Stimulated activated CD8-positive, alpha-beta memory T cell treated with anti-CD3 and anti-CD28 coated beads, Interleukin-7, amount 100 ng/mL, for 4 hours (primary cell): ENCODE measurements at places on chromosomes 2 and 18.
A peak's percentile ranks its signal among the peaks of the same experiment; 100 is the strongest.

DNA sequence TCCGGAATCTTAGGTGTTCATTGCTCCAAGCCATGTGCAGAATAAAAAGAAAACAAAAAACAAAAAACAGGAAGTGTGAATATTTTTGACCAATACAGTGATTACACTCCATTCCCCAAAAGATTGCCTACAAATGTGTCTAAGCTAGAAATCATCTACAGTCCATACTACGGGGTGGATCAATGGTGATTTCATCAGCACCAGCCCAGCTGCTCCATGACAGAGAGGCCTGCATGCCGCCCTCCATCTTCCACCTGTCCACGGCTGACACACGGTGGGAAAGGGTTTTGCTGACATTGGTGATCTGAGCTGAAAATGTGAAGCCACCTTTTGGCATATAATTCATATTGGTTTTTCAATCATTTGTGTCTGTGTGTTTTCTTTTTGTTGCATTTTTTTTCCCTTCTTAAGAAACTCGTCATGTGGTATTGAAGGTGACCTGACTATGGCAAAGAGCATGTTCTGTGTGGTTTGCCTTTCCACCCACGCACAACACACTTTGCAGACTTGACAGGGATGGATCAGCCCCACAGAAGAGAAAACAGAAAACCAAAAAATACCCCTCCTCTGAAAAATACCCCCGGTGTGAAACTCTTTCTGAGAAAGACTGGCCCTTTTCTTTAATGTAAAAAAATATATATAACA is 533.1 kb downstream of the RNF144A start:
- peak; percentile 60 for DNase-seq

GRCh38 chr2:233513953-233514655 is 52.5 kb downstream of the USP40 start:
- DNase-seq: no peak

DNA sequence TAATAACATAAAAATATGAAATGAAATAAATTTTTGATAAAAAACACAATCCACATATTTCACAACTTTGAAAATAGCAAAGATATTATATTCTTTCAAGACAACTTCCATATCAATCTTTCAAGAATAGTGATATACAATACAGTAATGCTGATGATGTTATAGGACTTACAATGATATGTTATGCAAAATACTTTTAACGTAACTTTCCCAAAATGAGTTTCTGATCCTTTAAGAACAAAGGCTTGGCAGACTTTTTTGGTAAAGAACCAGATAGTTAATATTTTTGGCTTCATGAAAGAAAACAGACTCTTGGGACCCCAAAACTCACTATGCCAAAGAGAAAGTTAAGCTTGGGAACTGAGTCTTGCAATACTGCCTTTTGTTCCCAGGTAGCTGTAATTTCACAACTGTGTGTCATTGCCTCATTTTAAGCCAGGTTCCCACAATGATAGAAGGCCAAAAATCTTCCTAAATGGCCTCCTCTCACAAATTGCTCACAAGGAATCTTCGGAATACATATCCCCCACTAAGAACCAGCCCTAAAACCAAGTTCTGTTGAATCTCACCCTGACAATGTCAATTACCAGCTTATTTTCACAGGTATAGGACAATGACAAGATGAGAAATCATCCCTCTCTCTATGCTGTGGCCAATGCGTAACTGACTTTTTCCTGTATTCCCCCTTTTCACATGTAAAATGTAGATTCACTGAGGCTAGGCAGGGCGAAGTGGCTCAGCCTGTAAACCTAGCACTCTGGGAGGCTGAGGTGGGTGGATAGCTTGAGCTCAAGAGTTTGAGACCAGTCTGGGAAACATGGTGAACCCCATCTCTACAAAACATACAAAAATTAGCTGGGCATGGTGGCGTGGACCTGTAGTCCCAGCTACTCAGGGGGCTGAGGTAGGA is 54.8 kb upstream of the STRN start:
- DNase-seq: no peak

- no peak for DNase-seq
Observed at GRCh38 chr2:229443546-229444268, 172.6 kb upstream of the PID1 start.

- DNase-seq: no peak
Observed at GRCh38 chr18:44911773-44912172, 231.1 kb downstream of the SETBP1 start.

- no peak for DNase-seq
Observed at GRCh38 chr2:171688129-171688465, 828 bp downstream of the DYNC1I2 start.

- no peak for DNase-seq
Observed at GRCh38 chr2:189221811-189222467, 42.4 kb upstream of the COL5A2 start.

DNA sequence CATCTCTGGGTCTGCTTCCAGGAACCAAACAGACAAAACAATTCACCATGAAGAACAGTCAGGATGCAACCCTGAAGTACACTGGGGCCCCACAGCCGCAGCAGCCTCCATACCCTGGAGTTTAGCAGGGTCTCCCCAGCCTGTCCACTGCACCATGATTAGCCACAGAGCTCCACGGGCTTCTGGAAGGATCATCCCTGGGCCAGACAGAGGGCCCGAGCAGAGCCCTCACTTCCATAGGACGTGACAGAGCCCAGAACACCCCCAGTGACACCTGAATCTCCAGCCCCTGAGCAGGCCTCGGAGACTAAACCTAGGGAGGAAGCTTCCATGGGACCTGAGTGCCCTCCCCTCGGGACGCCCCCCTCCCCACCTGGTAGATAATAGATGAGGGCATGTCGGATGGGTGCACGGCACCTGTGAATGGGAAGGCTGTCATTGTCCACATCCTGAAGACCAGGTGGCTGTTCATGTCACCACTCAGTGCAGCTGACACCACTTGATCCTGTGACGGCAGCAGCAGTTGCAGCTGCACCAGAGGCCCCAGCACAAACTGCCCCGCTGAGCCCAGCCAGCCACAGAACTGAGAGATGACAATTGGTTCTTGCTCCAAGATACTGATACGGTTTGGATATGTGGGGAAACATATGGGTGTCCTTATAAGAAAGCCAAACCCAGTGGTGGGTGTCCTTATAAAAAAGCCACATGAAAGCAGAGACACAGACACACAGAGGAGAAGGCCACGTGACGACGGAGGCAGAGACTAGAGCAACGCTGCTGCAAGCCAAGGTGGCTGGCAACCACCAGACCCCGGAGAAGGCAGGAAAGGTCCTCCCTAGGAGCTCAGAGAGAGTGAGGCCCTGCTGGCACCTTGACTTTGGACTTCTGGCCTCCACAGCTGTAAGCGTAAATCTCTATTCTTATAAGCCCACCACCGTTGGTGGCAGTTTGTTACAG is 23.2 kb downstream of the KIF1A start:
- DNase-seq: no peak

GRCh38 chr2:130372055-130372832 is 16.4 kb downstream of the PTPN18 start:
- peak; percentile 64 for DNase-seq

DNA sequence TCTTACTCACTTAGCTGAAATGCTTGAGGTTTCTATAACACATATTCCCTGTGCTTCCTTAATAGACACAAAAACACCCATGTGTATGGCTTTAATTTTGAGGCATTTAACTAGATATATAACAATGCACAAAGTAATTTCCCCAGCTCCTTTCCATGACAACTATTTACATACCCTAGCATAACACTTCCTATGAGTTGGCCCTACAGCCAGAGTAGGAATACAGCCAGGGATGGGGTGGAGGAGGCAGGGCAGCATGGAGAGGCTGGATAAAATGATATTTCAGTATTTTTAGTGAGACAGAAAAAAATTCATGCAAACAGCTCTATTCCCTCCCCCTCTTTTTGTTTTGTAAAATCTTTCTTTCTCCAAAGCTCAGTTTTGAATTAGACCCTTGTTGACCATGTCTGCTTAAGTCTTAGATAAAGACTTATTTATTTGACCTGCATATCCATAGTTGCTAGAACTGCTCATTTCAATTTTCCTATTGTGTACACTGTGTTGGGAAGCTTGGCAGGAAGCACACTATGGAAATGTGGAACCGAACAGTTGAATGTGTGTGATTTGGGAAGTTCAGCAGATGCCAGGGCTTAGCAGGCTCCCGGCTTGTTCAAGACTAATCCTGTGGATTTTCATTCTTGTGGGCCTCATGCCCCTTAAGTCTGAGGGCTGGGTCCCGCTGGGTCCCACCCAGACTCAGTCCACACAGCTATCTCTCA is 11.2 kb upstream of the B3GNT2 start:
- no peak for DNase-seq

GRCh38 chr2:138323382-138324067 is 178.0 kb upstream of the SPOPL start:
- DNase-seq: no peak

- no peak for DNase-seq
Observed at GRCh38 chr18:9756271-9756932, 48.3 kb downstream of the RAB31 start.

DNA sequence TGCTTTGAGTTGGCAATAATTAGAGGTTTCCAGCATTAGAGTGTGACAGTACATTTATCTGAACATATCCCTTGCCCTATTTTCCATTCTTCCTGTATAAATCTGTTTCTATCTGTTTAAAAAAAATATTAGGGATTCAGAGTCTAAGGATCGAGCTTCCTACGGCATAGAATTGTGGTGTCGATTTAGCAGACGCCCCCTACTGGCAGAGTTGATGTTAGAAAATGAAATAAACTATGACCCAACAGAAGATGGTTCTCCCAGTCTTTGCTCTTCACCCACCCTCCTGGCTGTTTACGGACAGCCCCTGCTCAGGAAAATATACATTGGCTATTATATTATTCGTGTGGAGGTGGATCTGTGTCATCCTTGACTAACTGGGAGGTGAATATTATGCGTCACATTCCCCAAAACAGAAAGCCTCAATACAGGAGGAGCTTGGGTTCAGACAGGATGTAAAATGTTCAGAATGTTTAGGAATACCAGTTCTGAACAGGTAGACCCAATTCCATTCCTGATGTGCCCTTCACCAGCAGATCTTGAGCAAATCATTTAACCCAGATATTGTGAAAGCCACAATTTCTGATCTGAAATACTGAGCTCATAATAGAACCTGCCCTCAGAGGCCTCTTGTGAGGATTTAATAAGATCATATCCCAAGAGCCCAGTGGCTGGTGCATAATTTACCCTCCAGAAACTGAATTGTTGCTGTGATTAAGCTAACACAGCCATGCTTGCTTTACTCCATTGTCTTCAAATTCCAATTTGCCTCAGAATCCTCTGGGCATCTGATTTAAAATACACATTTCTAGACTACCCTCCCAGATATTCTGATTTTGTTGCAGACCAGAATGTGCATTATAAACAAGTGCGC is 10.8 kb upstream of the ERMN start:
- no peak for DNase-seq

GRCh38 chr2:227406177-227407031 is 18.7 kb upstream of the SCYGR1 start:
- DNase-seq: no peak

DNA sequence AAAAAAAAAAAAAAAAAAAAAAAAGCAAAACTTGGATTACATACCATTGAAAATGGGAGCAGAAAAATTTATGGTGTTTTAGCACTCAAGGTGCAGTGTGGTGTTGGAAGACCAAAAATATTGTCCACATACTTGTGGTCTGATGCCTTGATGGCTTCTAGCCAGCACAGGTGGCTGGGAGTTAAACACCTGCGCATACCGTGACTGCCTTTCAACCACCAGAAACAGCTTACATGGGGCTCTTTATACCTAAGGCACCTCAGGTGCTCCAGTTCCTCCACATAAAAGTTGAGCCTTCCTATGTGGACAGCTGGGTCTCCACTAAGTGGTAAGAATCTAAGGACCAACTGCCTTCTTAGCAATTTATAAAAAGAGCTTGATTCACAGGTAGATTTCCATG is 802.6 kb upstream of the CELF4 start:
- no peak for DNase-seq

DNA sequence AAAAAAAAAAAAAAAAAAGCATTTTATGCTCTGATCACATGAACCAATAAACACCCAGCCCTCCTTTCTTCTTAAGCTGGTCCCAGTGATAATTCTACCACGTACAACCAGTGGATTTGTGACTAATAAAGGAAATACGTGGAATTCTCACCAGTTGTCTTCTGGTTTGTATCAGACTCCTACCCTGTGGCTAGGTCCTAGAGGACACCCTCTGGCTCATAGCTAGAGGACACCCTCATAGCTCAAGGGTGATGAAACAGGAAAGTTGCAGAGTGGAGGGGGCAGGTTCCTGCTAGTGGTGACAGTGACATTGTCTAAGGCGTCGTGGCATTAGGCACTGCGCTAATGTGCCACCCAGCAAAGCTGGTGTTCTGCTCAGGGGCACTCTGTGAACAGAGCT is 167.8 kb downstream of the BCL11A start:
- no peak for DNase-seq

GRCh38 chr18:48813321-48813720 is 137.4 kb downstream of the SMAD7 start:
- no peak for DNase-seq
